ENCODE measurements at places on chromosomes 5 and 9.

- DNase-seq, result no peak
Measured at GRCh38 chr9:109264877-109265587, 55.8 kb downstream of the EPB41L4B start.

DNA sequence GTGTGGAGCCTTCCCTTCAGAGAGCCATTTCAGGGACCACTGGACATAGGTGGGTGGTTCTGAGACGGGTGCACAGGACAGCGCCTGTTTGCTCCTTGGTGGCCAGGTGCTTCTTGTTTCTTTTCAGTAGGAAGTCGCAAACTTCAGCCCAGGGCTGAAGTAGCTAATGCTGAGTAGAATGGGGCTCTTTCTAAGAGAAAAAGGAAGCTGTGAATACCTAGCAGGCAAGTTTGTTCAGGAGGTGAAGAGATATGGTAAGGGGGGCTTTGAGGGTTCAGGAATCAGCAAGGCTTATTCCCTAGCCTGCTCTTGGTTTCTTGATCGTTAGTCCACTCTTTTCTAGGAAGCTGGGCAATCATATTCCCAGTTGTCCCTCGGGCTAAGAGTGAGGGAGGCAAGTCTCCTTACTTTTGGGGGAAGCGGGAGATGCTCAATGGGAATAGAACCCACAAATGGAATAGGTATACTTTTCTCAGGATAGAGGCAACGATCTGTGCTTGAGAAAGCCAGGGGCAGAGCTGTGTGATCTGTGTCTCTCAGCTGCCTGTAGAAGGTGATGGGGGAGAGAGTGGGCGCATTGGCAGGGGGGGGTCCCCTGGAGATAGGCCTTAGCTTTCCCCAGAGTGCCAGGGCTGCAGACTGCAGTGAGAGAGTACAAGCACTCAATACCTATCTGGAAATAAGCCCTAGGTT lies 1.9 kb upstream of the PURA start:
- DNase-seq, result no peak

GRCh38 chr5:146165460-146165859 lies 17.0 kb downstream of the LARS1 start:
- no peak for DNase-seq

DNA sequence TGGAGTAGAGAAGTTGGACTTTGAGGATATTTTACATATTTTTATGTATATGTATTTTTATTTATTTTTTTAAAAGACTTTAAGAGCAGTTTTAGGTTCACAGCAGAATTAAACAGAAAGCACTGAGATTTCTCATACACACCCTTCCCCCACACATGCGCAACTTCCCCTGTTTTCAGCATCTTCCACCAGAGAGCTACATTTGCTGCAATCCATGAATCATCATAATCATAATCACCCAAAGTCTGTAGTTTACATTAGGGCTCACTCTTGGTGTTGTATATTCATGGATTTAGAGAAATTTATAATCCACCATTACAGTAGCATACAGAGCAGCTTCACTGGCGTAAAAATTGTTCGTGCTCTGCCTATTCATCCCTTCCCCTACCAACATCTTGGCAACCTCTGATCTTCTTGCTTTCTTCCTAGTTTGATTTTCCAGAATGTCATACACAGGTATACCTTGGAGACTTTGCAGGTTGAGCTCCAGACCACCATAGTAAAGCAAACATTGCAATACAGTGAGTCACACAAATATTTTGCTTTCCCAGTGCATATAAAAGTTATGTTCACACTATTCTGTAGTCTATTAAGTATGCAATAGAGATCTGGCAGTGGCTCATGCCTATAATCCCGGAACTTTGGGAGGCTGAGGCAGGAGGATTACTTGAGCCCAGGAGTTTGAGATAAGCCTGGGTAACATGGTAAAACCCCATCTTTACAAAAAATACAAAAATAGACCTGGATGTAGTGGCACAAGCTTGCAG lies 9.6 kb upstream of the CCDC171 start:
- DNase-seq, result no peak

DNA sequence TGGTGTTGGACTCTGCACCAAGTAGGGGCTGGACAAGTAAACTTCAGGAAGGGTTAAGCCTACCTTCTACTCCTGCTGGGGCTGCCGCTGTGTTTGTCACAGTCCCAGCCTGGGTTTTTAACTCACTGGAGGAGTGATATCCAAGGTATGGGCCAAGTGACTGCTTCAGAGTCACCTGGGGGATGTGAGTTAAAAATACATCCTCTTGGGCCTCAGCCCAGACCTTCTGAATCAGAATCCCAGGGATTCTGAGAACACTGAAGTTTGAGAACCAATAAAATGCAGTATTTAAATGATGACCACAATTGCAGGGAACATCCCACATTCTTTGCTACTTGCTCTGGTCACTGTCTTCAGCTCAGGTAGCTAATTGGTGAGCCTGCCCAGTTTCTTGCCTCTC lies 95.1 kb upstream of the DNAH5 start:
- DNase-seq, result no peak

GRCh38 chr9:133188006-133188842 lies 20.8 kb downstream of the OBP2B start:
- DNase-seq, result no peak

GRCh38 chr9:86115886-86116285 lies 16.5 kb upstream of the GOLM1 start:
- DNase-seq, result no peak

DNA sequence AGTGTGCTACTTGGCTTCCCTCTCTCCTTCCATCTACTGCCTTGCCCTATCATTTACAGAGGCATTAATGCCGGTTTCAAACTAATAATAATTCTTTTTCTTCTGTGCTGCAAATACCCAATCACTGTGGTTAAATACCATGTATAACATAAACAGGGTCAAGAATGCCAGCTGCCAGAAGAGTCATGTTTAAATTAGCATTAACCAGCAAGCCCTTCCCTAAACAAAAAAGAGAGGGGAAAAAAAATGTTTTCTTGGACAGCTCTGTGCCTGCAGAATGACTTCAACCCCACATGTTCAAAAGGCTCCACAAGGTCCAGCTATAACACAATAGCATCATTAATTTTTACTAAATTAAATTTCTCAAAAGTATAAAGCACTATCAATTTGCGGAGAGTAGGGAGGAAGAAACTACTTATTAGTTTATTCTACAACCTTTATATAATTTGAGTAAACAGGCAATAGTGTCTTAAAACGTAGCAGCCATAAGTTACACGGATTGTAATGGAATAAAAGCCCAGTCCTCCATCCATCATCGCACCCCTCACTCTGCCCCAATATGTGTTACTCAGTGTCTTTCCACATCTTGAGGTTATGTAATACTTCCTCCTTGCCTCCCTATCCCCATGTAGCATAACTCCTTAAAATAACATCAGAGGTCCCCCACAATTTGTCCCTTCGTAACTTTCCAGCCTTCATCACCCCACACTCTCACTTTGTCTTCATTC lies 3.9 kb downstream of the LPAR1 start:
- no peak for DNase-seq

DNA sequence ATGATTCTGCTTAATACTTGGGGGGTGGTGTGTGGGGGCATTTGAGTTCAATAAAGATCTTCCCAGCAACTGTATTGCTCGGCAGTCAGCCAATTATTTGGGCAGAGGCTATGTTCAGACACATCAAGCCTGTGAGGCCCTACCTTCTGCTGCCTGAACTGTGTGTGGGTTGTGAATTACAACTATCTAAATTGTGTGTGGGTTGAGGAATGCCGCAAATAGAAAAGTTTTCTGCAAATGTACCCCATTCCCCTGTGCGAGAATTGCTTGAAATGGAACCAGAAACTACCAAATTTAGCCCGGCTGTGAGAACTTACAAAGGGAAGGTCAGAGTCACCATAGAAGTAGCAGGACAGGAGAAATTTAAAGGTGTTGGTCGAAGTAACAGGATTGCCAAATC lies 360.0 kb upstream of the PIK3R1 start:
- DNase-seq, result no peak

- DNase-seq, result no peak
Measured at GRCh38 chr5:149313151-149313841, 32.0 kb upstream of the GRPEL2 start.

- no peak for DNase-seq
Measured at GRCh38 chr5:73297430-73297829, 124.4 kb downstream of the TMEM174 start.

DNA sequence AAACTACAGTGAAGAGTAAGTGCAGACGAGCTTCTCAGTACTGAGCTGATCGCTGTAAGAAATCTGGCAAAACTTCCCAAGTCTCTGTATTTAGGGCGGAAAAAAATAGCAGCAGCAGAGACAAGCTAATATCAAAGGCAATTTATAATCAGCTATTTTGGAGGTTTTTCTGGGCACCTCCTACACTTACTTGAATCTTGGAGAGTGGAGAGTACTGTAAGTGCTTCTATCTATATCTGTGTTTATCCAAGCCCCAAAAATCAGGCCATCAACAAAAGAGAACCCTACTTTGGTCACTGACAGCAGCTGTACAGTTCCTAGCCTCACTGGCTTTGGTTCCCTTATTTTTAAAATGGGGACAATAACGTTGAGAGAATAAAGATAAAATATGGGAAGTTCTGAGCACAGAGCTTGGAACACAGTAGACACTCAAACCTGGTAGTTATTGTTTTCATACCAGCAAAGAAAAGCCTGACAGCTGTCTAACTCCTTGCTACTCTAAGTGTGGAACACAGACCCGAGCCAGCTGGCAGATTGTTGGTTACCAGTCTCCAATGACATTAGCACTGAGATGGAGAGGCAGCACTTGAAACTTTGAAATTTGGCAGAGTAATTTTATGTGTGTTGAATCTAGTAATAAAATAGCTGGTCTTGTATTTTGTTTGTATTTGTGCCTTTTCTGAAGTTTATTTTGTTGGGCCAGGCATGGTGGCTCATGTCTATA lies 96.0 kb upstream of the SLC28A3 start:
- no peak for DNase-seq

DNA sequence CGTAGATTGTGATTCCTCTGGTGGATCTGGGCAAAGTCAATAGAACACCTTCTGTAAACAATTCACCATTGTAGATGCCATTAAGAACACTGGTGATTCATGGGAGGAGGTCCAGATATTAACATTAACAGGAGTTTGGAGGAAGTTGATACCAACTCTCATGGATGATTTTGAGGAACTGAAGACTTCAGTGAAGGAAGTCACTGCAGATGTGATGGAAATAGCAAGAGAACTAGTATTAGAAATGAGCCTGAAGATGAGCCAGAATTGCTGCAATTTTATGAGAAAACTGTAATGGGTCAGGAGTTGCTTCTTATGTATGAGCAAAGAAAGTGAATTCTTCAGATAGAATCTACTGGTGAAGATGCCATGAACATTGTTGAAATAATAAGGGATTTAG lies 26.9 kb downstream of the TCERG1 start:
- no peak for DNase-seq

- no peak for DNase-seq
Measured at GRCh38 chr5:124537107-124537506, 209.3 kb downstream of the ZNF608 start.

DNA sequence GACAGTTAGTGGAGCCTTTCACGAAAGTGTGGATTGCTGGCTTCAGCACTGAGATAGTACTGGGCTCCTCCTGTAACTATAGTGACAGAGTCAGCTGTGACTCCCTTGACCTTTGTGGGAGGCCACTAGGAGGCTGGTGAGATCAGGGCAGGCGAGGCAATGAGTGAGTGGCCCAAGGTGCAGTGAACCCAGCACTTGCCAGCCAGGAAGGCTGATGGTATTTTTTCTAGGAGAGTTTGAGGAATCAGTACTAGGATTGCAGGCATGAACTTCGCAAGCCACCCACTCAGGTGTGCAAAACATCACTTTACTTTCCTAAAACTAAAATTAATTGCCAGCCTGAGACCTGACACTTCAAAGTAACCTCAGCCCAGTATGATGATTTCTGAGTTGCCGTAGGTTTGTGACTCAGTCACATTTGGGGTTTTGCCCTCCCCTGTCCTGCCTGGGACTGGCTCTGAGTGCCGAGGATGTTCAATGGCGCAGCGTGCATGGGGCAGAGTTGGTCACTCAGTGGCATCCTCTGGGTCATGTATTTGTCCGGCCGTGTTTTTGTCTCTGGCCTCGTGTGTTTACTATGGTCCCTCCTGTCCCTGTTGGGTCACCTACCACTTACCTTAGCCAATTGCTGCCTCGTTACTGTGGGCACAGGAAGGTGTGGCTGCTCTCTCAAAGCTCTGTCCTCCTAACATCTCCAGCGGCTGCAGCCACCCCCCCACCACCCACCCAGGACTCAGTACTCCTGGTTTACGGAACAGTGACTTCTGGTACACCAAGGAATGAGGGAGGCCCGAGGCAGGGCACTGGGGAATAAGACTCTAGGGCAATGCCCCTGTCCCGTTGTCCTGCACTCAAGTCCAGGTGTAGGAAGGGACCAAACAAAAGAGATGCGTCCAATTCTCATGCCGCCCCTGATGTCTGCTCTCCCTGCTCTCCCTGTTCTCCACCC lies 67.2 kb downstream of the IL31RA start:
- no peak for DNase-seq

GRCh38 chr9:137023583-137023991 lies 4.5 kb downstream of the ABCA2 start:
- DNase-seq, result no peak

DNA sequence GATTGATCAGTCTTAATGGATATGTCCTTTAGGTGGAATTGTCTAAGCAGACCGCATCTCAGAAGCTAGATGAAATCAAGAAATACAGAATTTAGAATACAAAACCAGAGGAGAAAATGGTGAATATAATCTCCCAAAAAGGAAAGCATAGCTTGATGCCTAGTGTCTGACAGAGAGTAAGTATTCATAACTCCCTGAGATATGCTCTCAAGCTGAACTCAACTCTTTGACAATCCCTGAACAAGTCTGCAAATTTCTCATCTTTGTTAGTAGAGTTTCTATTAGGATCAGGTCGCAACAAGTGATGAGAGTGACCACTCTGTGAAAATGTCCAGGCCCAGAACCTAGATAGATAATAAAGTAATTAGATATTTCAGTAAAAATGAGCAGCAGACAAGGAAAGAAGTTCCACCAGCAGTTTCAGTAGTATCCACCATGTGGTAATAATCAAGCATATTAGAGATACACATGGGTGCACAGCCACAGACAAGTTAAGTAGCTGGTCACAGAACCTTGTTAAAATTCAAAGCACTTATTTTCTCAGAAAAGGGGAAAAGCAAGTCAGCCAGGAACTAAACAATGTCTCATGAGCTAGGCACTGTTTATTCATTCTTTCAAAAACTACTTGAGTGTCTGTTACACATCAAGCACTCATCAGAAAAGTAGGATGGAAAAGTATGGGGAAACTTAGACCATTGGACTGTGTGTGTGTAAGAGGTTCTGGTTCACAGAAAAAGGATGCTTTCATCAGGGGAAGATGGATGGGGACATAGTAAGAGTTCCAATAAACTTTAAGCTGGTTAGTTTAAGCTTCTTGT lies 481.5 kb upstream of the TUSC1 start:
- DNase-seq, result no peak

DNA sequence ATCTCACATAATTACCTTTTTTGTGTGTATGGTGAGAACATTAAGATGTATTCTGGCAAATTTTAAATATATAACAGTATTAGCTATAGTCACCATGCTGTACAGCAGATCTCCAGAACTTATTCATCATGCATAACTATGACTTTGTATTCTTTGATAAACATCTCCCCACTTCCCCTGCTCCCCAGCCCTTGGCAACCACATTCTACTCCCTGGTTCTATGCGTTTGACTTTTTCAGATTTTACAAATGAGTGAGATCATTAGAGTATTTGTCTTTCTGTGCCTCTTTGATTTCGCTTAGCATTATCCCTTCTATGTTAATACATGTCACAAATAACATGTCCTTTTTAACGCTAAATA lies 49.4 kb downstream of the SMC2 start:
- DNase-seq, result no peak

All from stimulated activated CD4-positive, alpha-beta T cell treated with anti-CD3 and anti-CD28 coated beads, Interleukin-2, amount 100 ng/mL, for 24 hours (primary cell).